ENCODE measurements at places on chromosomes 1 and 21. TPM values are rescaled to one million over a fixed set of nuclear protein-coding genes. Genes with fewer than 3 reads are reported as not detected.

NBPF10 gene
- total RNA-seq: 3.7 TPM

TARBP1 gene
- 23.8 TPM for total RNA-seq

DNA sequence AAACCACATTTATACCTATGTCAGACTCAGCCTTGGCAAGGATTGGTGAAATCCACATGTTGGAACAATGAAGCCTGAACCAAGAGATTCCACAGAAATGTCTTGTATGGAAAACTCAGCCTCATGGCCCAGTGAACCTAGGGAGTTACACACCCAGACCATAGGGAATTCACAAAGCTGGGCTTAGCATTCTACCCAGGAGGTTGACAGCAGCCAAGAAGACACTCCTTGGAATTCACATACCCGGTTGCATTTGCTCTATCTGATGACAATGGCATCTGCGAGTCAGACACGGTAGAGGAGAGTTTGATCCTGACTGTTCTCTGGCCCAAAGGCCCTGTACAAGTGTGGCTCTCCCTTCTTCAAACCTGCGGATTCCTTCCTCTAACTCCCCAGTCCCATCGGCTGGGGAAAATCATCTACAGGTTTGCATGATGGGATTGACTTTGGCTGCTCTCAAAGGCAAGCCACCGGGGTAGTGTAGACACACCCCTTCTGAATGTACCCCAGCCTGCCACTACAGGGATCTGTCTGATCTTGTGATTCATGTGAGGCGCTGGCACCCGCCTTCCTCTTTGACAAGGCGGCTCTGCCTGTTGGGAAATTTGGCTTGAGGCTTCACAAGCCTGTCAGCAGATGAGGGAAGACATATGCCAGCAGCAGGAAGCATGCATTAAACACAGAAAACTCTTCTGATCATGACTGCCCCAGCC lies 297.3 kb upstream of the KAZN start:
- no peaks in the 10 kb centered on the region for H3K4me1 ChIP-seq
- no peaks in the 10 kb centered on the region for H3K36me3 ChIP-seq
- H3K27ac ChIP-seq: no peak overlapping the region
- DNase-seq: no peak
- H3K4me3 ChIP-seq: no peak overlapping the region
- no peaks in the 10 kb centered on the region for H3K27me3 ChIP-seq

DNA sequence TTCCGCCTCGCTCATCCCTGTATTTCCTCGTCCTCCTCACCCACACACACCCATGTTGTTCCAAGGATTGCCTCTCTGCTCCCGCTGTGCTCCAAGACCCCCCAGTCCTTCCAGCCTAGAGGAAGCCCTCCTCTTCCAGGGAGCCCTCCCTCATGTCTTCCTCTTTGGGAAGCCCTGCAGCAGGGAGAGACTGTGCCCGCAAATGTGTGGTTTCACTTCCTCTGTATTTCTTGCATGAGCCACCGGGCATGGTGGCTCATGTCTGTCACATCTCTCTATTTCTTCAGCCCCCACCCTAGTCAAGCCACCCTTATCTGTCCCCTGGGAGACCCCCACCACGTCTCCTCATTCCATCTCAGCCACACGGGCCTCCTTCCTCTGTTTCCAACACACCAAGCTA lies 57.5 kb upstream of the PAX7 start:
- H3K36me3 ChIP-seq: no peaks in the 10 kb centered on the region
- DNase-seq: no peak
- H3K4me3 ChIP-seq: no peak overlapping the region
- no peak overlapping the region for H3K27ac ChIP-seq
- no peaks in the 10 kb centered on the region for H3K4me1 ChIP-seq

DNA sequence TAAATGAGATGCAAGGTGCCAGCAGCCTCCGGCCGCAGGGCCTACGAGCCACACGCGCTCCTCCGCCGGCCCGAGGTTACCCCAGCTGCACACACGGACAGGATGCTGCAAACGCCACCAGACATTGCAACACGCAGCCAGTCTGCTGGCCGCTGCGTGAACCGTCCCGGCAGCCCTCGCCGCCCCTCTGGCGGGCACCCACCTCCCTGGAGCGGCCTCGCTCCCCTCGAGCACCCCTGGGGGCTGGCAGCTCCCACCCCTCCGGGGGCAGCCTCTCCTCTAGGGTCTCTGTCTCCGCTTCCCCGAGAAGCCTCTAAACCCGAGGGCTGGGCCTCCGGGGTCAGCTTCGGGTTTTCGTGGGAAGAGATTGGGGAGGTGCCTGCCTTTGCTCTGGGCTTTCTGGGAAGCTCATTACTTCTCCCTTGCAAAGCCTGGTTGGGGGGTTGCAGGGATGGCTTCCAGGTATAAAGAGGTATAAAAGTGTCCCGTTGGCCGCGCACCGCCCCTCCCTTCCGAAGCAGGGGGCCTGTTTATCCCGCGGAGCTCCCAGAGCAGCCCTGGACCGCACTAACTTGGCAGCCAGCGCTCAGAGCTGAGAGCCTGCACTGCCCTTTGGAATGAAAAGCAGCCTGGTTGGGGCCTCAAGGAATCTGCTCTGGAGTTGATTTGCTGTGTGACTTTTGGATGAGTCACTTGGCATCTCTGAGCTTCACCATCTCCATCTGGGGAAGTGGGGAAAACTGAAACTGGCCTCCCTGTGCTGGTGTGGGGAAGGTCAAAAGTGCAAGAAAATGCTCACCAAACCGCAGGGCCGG lies 21.8 kb downstream of the DHRS3 start:
- H3K27ac ChIP-seq: peak overlapping the region; percentile 86
- H3K27me3 ChIP-seq: no peaks in the 10 kb centered on the region
- H3K36me3 ChIP-seq: no peaks in the 10 kb centered on the region
- peak overlapping the region; percentile 22 for H3K4me3 ChIP-seq
- H3K4me1 ChIP-seq: peaks cover 33% of the 10 kb centered on the region

- no peak for DNase-seq
- H3K36me3 ChIP-seq: no peaks in the 10 kb centered on the region
- peaks cover 43% of the 10 kb centered on the region for H3K27me3 ChIP-seq
- H3K27ac ChIP-seq: no peak overlapping the region
These were observed 16.7 kb downstream of the CLDN14 start for GRCh38 chr21:36463204-36463603.

DNA sequence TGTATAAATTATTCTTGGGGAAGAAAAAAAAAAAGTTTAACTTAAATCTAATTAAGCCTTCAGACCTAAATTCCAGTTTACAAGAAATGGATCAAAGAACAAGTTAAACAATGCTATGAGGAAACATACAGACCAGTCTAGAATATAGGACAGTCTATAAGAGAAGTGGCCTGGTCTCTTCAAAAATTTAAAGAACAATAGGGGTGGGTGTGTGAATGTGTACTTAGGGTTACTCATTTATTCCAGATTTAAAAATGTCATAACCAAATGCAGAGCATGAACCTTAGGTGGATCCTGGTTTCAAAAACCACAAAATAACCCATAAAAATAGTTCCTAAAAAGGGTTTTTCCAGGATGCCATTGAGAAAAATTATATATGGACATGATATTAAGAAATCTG lies 21.8 kb upstream of the SYNJ1 start:
- H3K27me3 ChIP-seq: no peaks in the 10 kb centered on the region
- H3K4me3 ChIP-seq: no peak overlapping the region
- no peak for DNase-seq
- no peak overlapping the region for H3K27ac ChIP-seq
- H3K4me1 ChIP-seq: no peaks in the 10 kb centered on the region

DNA sequence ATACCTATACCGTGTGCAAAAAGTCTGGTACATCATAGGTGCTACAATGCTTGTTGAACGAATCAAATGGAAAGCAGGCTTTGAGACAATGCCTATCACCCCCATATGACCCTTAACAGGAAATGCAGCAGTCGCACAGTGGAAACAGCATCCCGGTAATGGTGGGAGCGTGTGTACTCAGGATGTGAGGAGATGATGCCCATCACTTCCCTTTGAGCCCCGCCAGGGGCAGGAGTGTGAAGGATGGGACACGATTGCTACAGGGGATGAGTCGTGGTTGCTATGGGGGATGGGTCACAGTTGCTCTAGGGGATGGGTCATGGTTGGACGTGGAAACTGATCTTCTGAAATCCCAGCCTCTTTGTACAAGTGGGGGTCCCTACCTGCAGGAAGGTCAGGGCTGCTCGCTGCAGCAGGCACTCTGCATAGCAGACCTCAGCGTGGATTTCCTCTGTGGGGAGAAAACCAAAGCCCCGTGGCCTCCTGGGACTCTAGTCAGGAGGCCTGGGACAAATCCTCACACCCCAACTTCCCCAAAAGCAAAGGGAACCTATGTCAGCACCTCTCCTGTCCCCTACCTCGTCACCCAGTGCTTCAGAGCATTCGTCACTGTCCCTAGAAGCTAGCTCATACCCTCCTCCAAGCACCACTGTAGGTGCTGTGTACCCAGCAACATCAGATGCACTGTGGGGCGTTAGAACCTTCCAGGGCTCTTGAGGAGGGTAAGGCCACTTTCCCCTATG lies 19.3 kb downstream of the TTC39A start:
- H3K36me3 ChIP-seq: no peaks in the 10 kb centered on the region
- H3K4me1 ChIP-seq: peaks cover 14% of the 10 kb centered on the region
- H3K4me3 ChIP-seq: no peak overlapping the region
- no peaks in the 10 kb centered on the region for H3K27me3 ChIP-seq
- no peak overlapping the region for H3K27ac ChIP-seq

OR2T2 gene
- total RNA-seq: not detected

IL10 gene
- 6.2 TPM for total RNA-seq

GRCh38 chr1:26794391-26794790 lies 6.6 kb downstream of the PIGV start:
- no peaks in the 10 kb centered on the region for H3K27me3 ChIP-seq
- H3K27ac ChIP-seq: no peak overlapping the region
- H3K36me3 ChIP-seq: no peaks in the 10 kb centered on the region
- no peaks in the 10 kb centered on the region for H3K4me1 ChIP-seq
- no peak overlapping the region for H3K4me3 ChIP-seq
- no peak for DNase-seq

ARID4B gene
- 29.0 TPM for total RNA-seq
